ENCODE measurements at places on chromosomes 6 and 20.

- peak; percentile 24 for DNase-seq
Measured at GRCh38 chr20:61263084-61263695, 11.1 kb downstream of the CDH4 start.

- no peak for DNase-seq
Measured at GRCh38 chr20:39829661-39830060, 859.4 kb downstream of the MAFB start.

DNA sequence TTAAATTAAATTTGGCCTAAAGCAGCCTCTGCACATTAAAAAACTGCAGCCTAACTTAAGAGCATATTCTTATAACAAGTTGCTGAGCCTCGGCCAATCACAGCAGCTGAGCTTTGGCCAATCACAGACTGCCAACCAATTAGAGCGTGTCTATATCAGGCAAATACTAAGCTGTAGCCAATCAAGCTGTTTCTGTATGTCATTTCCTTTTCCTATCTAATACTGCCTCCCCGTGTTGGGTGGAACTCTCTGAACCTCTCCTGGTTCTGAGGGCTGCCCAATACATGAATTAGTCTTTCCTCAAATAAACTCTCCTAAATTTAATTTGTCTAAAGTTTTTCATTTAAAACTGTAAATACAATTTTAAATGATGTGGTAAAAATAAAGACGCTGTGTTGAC is 3.9 kb upstream of the TMEM244 start:
- no peak for DNase-seq

DNA sequence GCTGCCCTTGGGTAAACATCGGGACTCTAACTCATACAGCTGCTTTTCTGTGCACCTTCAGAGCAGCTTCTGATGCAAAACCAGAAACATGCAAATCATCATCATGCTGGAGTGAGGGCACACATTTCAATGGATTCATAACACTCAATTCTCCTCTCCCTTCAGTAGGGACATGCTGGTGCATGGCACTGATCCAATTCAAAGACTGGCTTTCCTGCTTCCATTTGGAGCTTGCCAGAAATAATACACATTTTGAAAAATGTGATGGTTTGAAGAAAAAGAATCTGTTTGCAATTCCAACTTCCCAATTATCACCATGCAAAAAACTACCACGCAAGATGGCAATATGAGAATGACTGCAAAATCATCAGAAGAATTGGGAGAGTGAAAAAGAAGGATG is 65.2 kb upstream of the PDE10A start:
- DNase-seq, result no peak
